ENCODE measurements at places on chromosomes 12 and 14. TPM values are rescaled to one million over a fixed set of nuclear protein-coding genes. Genes with fewer than 3 reads are reported as not detected.
A peak's percentile ranks its signal among the peaks of the same experiment; 100 is the strongest.

TAS2R31 gene
- polyA plus RNA-seq = not detected

BEGAIN gene
- polyA plus RNA-seq = 0.38 TPM

RPL36AL gene
- polyA plus RNA-seq = 576 TPM

CCDC177 gene
- not detected for polyA plus RNA-seq

TAS2R13 gene
- polyA plus RNA-seq = not detected

INSM2 gene
- not detected for polyA plus RNA-seq

GDF11 gene
- 4.2 TPM for polyA plus RNA-seq

- no peaks in the 10 kb centered on the region for H3K27me3 ChIP-seq
- no peak for DNase-seq
- no peak overlapping the region for H3K4me3 ChIP-seq
- no peaks in the 10 kb centered on the region for H3K36me3 ChIP-seq
- H3K4me1 ChIP-seq = no peaks in the 10 kb centered on the region
These were observed 86.6 kb downstream of the PPP1R12A start for GRCh38 chr12:79848339-79848738.

DNA sequence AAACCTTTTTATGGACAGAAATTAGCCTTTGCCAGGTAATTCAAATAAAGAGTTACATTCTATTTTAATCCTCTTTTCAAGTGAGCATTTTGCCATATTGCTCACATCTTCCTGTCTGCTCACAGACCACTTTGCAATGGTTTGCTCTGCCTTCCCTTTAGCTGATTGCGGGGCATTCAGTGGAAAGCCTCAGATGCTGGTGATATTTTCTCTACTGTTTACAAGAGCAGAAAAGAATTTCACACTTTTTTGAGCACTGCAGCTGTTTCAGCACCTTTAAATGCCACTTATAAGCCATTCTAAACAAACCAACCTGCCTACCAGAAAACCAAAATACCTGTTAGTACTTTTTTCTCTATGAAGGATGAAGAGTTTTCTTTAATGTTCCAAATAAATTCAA lies 195.7 kb upstream of the LRIG3 start:
- H3K4me3 ChIP-seq = no peak overlapping the region
- no peaks in the 10 kb centered on the region for H3K27me3 ChIP-seq
- DNase-seq = no peak
- H3K4me1 ChIP-seq = peaks cover 7% of the 10 kb centered on the region
- no peak overlapping the region for H3K27ac ChIP-seq

DNA sequence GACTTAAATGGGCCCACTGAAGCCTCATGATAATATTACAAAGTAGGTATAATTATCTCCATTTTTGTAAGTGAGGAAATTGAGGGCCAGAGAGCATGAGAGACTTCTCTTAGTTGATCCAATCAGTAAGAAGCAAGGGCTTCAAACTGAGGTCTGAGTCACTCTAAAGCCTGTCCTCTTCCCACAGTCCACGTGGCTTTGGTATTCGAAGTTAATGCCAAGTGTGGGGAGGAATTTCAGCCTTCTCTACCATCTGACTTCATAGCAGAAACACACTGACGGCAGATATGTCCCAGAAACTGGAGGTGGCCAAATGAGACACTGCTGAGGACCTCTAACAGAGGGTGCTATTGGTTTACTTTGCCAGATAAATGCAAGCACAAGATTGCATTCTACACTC lies 114.4 kb upstream of the OVCH1 start:
- DNase-seq = no peak
- no peaks in the 10 kb centered on the region for H3K27me3 ChIP-seq
- peaks cover 4% of the 10 kb centered on the region for H3K4me1 ChIP-seq
- H3K27ac ChIP-seq = no peak overlapping the region

- H3K36me3 ChIP-seq = no peaks in the 10 kb centered on the region
- no peak overlapping the region for H3K27ac ChIP-seq
- H3K4me3 ChIP-seq = no peak overlapping the region
- H3K4me1 ChIP-seq = no peaks in the 10 kb centered on the region
These were observed 40.3 kb downstream of the IFNG start for GRCh38 chr12:68119250-68119649.

GRCh38 chr12:53709671-53710070 lies 17.6 kb downstream of the CALCOCO1 start:
- H3K4me1 ChIP-seq = no peaks in the 10 kb centered on the region
- no peaks in the 10 kb centered on the region for H3K27me3 ChIP-seq
- peaks cover 6% of the 10 kb centered on the region for H3K36me3 ChIP-seq
- H3K27ac ChIP-seq = no peak overlapping the region

DNA sequence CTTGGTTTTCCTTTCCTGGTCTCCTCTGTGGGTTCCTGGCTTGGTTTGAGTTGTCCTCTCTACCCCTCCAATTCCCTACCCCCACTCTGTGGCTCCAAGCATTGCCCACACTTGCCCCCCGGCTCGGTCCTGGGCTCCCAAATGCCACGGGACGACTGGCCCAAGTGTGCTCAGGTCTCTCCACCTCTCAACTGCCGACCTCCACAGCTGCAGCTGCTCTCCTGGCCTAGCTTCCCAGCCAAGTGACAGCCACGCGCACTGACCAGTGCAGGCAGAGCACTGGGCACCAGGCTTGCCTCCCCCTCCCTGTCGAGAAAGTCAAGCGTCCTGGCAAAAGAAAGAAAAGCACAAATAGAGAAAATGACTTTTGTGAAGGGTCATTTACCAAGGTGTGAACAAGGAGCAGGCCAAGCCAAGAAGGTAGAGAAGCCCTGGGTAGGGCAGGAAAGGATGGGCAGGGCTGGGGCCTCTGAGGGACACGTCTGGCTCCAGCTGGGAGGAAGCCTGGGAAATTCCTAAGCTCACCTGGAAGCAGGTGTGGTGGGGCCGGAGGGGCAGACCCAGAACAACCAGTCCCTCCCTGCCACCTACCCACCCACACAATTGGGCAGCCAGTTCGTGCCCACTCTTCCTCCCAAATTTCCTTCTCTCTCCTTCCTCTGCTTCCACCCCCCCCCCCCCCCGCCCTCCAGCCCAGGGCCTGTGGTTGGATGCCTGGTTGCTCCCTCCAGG lies 1.8 kb upstream of the CEP170B start:
- no peak overlapping the region for H3K4me3 ChIP-seq
- H3K36me3 ChIP-seq = no peaks in the 10 kb centered on the region
- peaks cover 4% of the 10 kb centered on the region for H3K4me1 ChIP-seq
- no peaks in the 10 kb centered on the region for H3K27me3 ChIP-seq

DNA sequence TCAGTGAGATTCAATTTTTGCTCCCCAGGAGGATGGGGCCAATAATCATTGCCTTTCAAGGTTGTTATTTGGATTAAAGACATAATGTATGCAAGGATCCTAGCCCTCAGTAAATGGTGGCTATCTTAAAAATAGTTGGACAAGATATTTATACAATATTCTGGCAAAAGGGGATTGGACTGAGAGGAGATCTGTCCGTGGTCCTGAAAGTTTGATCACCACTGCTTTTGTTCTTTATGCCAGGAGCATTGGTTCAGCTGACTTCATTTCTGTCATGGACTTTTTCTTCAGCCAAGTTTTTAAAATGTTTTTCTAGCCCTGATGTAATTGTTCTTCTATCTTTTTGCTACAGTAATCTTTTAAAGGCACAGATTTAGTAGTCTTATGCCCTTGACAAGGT lies 70.2 kb upstream of the TCL1A start:
- no peak for DNase-seq
- no peak overlapping the region for H3K4me3 ChIP-seq
- no peaks in the 10 kb centered on the region for H3K4me1 ChIP-seq

- no peak overlapping the region for H3K27ac ChIP-seq
- DNase-seq = no peak
- no peak overlapping the region for H3K4me3 ChIP-seq
- peaks cover 6% of the 10 kb centered on the region for H3K4me1 ChIP-seq
- H3K36me3 ChIP-seq = no peaks in the 10 kb centered on the region
These were observed 195.6 kb downstream of the PELI2 start for GRCh38 chr14:56313789-56314188.

- no peak for DNase-seq
- H3K4me3 ChIP-seq = no peak overlapping the region
- no peak overlapping the region for H3K27ac ChIP-seq
- no peaks in the 10 kb centered on the region for H3K36me3 ChIP-seq
- no peaks in the 10 kb centered on the region for H3K4me1 ChIP-seq
These were observed 123.4 kb downstream of the CMAS start for GRCh38 chr12:22169376-22169775.

DNA sequence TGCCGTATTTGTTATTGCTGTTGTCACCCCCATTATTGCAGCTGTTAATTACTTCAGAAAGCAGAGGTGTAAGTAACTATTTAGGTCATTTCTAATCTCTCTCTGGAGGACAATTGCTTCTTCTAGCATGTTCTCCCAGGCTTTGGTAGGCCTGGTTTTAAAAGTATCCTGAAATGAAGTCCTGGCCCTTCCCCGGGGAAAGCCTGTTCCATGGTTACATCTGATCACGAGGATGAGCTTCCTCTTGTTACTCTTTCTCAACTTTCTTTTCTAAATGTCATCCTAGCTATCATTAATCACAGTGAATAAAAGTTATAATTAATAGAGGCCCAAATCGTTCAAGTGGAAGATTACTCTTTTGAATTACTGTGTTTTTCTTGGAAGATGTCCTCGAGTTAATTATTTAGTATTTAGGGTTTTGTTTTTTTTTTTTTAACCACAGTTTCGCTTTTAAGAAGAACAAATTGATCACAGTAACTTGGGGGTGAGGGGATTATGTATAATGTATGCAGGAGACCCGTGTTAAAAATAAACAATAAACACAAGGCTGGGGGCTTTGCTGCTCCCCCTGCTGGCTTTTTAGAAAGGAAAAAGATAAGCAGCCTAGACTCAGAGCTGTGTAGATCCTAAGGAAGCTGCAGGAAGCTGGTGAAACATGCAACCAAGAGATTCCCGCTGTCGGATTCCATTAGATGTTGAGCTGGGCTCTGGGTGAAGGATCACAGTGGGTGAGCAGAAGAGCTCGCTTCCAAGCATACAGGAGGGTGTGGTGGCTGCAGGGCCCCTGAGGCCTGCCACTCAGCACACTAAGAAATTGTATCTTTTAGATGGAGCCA lies 420.1 kb downstream of the FUT8 start:
- no peak overlapping the region for H3K27ac ChIP-seq
- H3K4me3 ChIP-seq = no peak overlapping the region
- DNase-seq = no peak

DNA sequence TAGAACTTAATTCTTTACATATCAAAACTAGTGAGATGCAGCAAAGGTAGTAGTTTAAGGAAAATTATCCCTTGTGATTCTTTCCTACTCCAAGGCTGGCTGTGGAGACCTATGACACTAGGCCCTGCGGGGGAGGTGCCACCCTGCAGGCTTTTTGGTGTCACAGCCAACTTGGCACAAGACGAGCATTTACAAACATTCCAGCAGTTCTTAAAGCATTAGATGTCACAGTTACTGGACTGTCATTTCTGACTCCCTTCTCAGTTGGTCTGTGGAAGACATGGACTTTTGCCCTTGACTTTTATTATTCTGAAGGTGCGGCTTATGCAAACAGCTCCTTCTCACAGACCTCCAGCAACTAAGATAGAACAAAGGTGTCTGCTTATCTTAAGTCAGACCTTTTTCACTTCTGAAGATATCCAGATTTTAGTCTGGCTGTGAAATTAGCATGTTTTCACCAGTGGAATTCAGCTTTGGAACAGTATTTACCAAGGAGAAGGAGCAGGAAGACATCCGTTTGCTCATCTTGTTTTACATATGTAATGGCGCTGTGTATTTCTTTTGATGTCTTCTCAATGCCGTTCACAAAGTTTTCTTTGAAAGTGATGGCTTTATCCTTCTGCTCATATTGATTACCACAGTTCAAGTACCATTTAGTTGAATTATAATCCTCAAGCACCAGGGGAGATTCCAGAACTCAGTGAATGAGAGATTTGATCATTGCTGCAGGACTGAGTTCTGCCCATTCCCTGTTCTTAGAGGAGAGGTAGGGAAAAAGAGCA lies 17.9 kb downstream of the SRGAP1 start:
- no peaks in the 10 kb centered on the region for H3K4me1 ChIP-seq
- no peak for DNase-seq
- H3K27me3 ChIP-seq = no peaks in the 10 kb centered on the region
- no peaks in the 10 kb centered on the region for H3K36me3 ChIP-seq

- H3K4me3 ChIP-seq = peak within 1 kb of the TSS; percentile 35
- H3K4me1 ChIP-seq = no peaks in the 10 kb centered on the region
- H3K36me3 ChIP-seq = no peaks in the 10 kb centered on the region
- no peaks in the 10 kb centered on the region for H3K27me3 ChIP-seq
These were observed at the start of gene CPM for GRCh38 chr12:68932961-68933893. TSS of gene CPM (minus strand) at chr12:68933171. CDS start at chr12:68932837, 334 bp downstream.

DNA sequence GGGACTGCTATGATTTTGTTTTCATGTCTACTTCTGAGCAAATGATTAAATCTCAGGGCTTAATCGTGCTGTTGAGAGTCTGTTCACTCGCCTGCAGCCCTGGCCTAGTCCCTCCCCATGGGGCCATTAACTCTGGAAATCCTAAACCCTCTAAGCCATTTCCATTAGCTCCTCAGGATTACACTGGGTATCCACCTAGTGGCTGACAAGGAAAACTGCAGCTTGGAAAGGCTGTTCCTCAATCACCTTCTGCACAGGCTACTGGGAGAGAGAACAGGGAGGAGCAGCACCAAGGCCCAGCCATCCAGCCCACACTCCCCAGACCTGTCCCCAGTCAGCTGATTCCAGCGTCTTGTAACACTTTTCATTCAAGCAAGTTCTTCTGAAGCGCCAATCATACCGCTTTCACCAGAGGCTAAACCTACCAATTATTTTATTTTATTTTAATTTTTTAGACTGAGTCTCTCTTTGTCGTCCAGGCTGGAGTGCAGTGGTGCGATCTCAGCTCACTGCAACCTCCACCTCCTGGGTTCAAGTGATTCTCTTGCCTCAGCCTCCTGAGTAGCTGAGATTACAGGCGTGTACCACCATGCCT lies 48.7 kb downstream of the NEUROD4 start:
- no peaks in the 10 kb centered on the region for H3K36me3 ChIP-seq
- no peak for DNase-seq
- no peak overlapping the region for H3K4me3 ChIP-seq
- peaks cover 1% of the 10 kb centered on the region for H3K27me3 ChIP-seq
- H3K27ac ChIP-seq = no peak overlapping the region

DNA sequence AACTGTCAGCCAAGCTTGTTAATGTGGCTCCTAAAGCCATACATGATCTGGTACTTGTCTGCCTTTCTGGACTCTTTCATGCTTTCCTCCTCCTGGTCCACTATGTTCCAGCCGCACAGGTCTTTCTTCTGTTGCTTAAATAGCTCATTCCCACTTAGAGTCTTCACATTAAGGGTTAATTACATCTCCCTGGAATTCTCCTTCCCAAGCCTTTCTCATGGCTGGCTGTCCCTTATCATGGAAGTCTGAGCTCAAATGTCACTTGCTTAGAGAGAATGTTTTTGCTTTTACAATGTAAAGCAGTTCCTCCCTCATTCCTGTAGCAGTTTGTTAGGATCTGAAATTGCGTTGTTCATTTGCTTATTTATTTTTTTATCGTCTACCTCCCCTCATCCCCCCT lies 199.6 kb downstream of the TRHDE start:
- H3K27me3 ChIP-seq = no peaks in the 10 kb centered on the region
- H3K27ac ChIP-seq = no peak overlapping the region
- no peak for DNase-seq
- H3K4me1 ChIP-seq = no peaks in the 10 kb centered on the region

- no peaks in the 10 kb centered on the region for H3K36me3 ChIP-seq
- no peak overlapping the region for H3K4me3 ChIP-seq
- no peaks in the 10 kb centered on the region for H3K27me3 ChIP-seq
- no peak for DNase-seq
- H3K27ac ChIP-seq = no peak overlapping the region
These were observed 429.4 kb downstream of the ZFP36L1 start for GRCh38 chr14:68363466-68363842.
